Right atrium auricular region (tissue), 2 donors: ENCODE measurements at places on chromosomes 4 and X. TPM values are rescaled to one million over a fixed set of nuclear protein-coding genes. Genes with fewer than 3 reads are reported as not detected.
A peak's percentile ranks its signal among the peaks of the same experiment; 100 is the strongest.

GRCh38 chr4:52551487-52551886 is 107.6 kb downstream of the USP46 start:
- DNase-seq = no peak

DNA sequence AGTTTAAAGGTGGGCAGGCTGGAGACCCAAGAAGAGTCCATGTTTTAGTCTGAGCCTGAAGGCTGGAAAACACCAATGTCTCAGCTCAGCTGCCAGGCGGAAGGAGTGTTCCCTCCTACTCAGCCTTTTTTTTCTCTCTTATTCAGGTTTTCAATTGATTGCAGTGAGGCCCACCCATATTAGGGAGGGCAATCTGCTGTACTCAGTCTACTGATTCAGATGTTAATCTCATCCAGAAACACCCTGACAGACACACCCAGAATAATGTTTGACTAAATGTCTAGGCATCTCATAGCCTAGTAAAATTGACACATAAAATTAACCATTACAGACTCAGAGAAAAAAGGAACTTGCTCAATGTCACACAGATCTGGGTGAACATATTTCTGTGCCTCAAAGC is 347.1 kb downstream of the GBA3 start:
- DNase-seq = no peak

GRCh38 chr4:170651786-170652185 is 562.0 kb upstream of the AADAT start:
- DNase-seq = no peak

- DNase-seq = no peak
Measured at GRCh38 chr4:14871676-14872430, 130.4 kb upstream of the CPEB2 start.

DNA sequence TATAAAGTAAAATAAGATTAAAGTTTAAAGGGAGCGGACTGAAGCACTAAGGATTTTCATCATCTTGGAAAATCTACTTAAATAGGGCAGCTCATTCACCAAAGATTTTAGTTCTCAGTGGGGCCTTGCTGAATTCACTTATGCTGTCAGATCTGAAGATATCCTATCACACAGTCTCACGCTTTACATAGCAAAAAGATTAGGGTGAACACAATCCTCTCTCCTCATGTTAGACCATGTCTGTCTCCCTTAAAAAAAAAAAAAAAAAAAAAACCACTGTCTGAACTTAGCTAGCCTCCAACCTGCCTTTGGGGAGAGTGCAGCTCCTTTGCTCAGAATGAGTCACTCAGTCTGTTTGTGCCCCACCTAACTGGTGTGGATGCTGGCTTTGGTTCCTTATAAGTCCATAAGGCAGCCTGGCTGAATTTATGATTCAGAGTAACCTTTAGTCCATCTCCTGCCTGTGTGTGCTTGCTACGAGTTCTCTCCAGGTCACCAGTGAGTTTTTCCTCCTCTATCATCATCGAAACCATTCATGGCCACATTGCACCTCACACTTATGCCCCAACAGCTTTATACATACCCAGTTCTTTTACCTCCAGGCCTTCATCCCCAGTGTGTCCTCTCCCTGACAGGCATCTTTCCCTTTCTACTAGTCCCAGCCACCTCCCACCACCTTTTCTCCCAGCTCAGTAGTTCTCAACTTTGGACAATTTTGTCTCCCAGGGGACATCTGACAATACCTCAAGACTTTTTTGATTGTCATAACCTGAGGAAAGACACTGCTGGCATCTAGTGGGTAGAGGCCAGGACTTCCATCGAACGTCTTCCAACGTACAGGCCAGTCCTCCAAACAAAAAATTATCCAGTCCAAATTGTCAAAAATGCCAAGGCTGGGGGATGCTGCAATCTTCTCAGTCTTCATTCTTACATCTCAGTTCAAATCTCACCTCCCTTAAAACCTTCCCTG is 220.7 kb upstream of the EMCN start:
- peak; percentile 60 for DNase-seq

DNA sequence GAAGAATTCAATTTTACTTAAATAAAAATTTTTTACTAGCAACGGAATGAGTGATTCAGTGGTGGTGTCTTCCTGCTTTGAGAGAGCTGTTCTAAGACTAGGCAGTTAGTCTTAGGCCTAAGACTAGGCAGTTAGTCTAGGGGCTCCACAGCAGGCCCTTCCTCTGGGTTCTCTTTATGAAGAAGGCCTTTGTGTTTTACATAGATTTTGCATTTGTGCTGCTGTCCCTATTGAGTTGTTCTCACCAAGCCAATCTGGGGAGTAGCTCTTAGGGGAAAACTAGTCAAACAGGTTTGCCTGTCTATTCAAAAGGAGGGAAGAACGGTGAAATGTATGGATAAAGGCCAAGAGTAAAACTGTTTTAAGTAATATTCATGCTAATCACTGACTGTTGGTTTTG is 7.6 kb downstream of the UGT8 start:
- DNase-seq = no peak

DNA sequence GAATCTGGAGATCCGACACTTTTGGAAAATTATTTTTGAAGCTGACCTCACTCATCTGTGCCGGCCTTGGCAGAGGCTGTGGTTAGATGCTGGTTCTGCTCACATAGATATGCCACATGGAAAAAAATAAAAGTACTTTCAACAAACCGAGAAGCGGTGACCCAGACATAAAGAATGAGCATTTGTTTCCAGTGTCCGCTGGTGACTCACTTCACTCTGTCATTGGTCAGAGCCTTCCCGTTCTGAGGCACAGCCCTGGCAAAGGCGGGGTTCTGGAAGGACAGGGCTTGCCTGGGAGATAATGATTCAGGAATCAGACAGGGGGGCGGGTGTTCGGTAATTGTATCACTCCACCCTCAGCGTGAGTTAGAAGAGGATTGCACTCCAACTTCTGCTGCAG is 172.4 kb upstream of the MXRA5 start:
- DNase-seq = peak; percentile 80

- no peak for DNase-seq
Measured at GRCh38 chr4:113179091-113179490, 129.6 kb downstream of the ANK2 start.

GRCh38 chrX:13257223-13258051 is 62.4 kb downstream of the ATXN3L start:
- no peak for DNase-seq

DNA sequence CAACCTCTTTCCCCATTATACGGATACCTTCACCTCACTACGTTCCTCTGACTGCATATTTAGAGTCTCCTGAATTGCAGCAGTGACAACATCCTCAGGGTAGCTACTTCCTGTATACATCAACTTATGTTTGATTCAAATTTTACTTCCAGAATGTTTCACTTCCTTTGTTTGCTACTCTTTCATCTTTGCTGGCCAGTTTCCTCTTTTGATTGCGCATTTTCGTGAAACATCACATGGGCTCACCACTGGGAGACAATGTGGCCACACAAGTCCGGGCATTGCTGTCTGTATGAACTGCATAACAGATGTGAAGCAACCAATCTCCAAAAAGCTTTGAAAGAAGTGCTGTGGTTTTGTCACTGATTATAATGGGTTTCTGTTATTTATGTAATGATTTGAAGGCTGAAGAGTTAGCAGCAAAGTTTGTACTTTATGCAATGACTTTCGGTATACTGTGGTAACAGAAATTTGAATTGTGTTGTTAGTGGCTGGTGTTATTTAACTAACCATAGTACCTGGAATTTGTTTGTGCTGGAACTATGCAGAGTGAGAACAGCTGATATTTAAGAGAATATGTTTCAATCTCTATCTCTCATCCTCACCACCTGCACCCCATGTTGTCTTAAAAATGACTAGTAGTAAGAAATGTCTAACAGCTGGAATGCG is 7.4 kb downstream of the SNCA start:
- DNase-seq = no peak

- no peak for DNase-seq
Measured at GRCh38 chrX:110561034-110561433, 202.4 kb downstream of the RTL9 start.

HERC5 gene
- total RNA-seq = 2.3 TPM

SULT1E1 gene
- not detected for total RNA-seq

ITGB1BP2 gene
- total RNA-seq = 172 TPM

FOXP3 gene
- total RNA-seq = not detected

DDIT4L gene
- total RNA-seq = 2.0 TPM

PLP1 gene
- total RNA-seq = 10.6 TPM
